ENCODE measurements at places on chromosomes 4 and X. TPM values are rescaled to one million over a fixed set of nuclear protein-coding genes. Genes with fewer than 3 reads are reported as not detected.

- no peaks in the 10 kb centered on the region for H3K36me3 ChIP-seq
- no peak overlapping the region for H3K27ac ChIP-seq
- H3K4me1 ChIP-seq, result no peaks in the 10 kb centered on the region
- H3K4me3 ChIP-seq, result no peak overlapping the region
- H3K27me3 ChIP-seq, result no peaks in the 10 kb centered on the region
Observed at GRCh38 chrX:10893366-10893765, 217.8 kb upstream of the HCCS start.

DNA sequence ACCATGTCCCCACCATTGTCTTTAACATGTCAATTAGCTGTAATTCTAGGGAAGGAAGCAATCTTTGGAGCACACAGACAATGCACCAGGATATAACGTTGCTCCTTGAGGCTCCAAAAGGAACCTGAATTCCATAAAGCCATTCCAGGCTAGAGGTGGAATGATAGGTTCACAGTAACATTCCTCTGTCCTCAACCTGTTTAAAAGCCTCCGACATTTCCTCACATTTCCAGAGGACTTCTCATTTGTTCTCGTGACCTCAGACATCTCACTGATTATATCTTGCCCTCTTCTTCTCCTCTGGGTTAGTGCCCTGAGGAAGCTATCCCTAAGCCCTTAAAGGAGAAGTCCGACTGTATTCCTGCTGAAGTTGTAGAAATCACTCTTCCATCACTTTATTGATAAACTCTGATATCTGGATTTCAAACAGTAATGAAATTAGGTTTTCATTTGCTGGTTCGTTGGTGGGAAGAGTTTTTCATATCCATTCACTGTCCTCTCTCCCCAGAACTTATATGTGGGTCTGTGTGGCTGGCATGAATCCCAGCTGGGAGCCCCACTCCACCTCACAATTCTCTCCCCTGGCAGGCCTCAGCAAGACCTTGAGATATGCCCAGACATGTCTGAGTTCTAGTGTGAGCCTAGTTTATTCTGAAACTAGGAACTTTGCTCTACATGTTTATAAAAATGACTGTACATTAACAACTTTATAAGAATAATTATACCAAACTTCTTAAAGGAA, 44.2 kb upstream of the PRSS12 start:
- H3K27ac ChIP-seq, result no peak overlapping the region
- no peak for DNase-seq
- no peaks in the 10 kb centered on the region for H3K36me3 ChIP-seq
- peaks cover 9% of the 10 kb centered on the region for H3K27me3 ChIP-seq

DNA sequence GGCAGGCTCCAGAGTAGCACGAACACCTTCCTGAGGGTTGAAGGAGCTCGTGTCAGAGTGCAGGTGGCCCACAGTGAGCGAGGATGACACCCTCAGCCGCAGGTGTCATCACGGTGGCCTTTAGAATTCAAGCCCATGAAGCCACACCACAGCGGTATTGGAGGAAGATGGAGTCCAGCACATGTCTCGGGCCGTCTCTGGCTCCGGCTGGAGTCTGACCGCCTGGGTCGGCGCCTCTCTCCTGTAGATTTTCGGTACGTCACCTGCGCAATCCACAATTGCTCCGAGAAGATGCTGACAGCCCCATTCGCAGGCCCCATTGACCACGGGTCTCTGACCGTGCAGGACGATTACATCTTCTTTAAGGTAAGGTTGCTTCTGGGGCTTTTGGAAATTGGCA, 229.4 kb upstream of the PSAPL1 start:
- DNase-seq, result no peak
- no peaks in the 10 kb centered on the region for H3K27me3 ChIP-seq
- H3K4me1 ChIP-seq, result no peaks in the 10 kb centered on the region
- H3K4me3 ChIP-seq, result no peak overlapping the region
- H3K27ac ChIP-seq, result no peak overlapping the region
- H3K36me3 ChIP-seq, result no peaks in the 10 kb centered on the region

- no peak for DNase-seq
- no peak overlapping the region for H3K4me3 ChIP-seq
- H3K27me3 ChIP-seq, result no peaks in the 10 kb centered on the region
- no peaks in the 10 kb centered on the region for H3K4me1 ChIP-seq
- H3K36me3 ChIP-seq, result no peaks in the 10 kb centered on the region
Observed at GRCh38 chr4:57191523-57192034, 81.4 kb upstream of the IGFBP7 start.

The OTC gene
- not detected for total RNA-seq

DNA sequence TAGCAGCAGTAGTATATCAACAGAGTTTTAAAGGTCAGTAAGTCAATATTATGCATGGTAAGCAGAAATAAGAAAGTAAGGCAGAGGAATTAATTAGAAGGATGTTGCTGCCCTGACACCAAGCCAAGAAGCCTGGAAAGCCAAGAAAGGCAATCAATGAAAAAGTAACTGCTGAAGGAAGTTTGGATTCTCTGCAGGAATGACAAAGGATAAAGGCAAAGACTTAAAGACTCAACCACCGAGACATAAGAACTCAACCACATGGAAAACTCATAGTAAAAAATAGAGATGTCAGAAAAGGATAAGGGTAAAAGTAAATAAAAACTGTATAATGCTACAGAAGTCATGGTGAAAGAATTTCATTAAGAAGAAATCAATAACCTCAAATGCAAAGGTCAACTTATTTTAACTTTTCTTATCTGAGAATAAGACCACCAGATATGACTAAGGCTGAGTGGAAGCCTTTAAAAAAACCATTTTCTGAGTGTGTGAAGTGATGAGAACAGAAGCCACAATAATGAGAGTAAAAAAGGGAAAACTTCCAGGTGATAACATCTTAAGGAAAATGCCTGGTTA, 55.2 kb downstream of the NEK1 start:
- H3K27me3 ChIP-seq, result no peaks in the 10 kb centered on the region
- no peak overlapping the region for H3K4me3 ChIP-seq
- no peak overlapping the region for H3K27ac ChIP-seq
- no peak for DNase-seq
- H3K4me1 ChIP-seq, result no peaks in the 10 kb centered on the region
- peaks cover 35% of the 10 kb centered on the region for H3K36me3 ChIP-seq

The EDA gene
- total RNA-seq, result 2.4 TPM

DNA sequence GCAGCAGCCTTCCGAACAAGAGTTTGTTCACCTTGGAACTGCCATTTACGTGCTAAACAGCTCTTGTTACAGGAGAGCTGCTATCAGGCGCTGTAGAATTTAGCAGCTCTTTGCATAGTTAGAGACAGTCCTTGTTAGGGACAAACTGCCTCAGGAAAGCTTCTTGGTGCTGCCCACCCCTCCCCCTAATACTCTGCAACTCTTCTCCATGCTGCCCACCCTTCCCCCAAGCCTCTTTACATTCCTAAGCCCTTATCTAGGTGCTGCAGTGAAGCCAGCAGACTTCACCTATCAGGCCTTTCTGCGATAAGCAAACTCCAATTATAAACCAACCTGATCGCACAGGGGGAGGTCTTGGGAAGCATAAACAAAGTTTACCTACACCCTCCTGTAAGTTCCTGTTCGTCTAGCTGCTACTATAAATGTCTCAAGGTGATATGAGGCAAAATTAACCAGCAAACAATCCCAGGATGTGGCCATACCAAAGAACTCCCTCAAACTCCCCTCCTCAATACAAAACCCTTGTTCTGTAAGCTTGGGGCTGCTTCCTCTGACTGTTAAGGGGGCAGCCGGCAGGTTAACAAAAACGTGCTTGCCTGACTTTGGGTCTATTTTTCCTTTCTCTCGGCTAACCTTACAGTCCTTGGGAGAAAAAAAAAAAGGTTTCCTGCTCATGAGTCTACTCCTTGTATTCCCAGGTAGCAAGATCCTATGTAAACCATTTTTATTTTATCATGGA, 74.0 kb upstream of the GC start:
- DNase-seq, result no peak
- no peak overlapping the region for H3K27ac ChIP-seq
- no peaks in the 10 kb centered on the region for H3K36me3 ChIP-seq
- H3K4me3 ChIP-seq, result no peak overlapping the region

DNA sequence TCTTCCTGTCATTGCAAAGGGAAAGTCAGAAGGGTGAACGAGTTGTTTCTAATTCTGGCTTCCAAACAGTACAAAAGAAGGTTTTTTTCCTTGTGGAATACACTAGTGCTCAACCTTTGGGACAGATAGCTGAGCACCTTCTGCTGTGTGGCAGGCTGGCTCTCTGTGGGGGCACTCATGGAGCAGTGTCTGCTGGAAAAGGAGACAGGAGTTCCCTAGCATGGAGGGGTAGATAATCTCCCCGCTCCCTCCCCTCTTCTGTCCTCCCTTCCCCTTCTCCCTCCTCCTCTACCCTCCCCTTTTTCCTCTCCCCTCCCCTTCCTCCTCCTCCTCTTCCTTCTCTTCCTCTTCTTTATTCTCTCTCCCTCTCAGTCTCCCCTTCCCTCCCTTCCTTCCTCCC, 62.4 kb upstream of the MTM1 start:
- no peak overlapping the region for H3K27ac ChIP-seq
- no peaks in the 10 kb centered on the region for H3K4me1 ChIP-seq
- no peaks in the 10 kb centered on the region for H3K27me3 ChIP-seq

DNA sequence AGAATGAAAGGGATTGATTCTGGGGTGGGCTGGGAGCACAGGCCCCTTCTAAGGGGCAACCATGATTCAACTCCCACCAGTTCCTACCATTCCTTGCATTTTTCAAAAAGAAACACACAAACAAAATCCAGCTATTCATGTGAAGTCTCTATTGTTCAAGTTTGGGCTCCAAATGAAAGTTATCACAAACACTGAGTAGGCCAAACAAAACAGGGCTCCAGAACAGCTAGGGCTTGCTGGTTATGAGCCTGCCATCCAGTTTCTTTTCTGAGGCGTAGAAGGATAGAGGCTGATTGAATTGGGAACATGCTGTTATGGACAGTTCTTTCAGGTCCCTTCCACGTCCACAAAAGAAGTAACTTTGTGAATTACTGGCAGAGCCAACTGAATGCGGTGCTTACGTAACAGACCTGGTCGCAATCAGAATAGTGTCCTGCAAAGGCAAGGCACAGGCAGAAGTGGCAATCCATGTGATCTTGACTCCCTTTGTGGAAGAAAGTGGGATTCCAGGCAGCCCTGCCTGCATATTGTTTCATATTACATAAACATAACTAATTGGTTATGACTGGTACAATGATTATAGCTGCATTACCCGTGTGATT, 244.5 kb downstream of the SCFD2 start:
- peaks cover 4% of the 10 kb centered on the region for H3K4me1 ChIP-seq
- no peak for DNase-seq
- H3K4me3 ChIP-seq, result no peak overlapping the region
- no peak overlapping the region for H3K27ac ChIP-seq
- H3K27me3 ChIP-seq, result no peaks in the 10 kb centered on the region

GRCh38 chr4:42786350-42787078, 106.0 kb upstream of the GRXCR1 start:
- H3K4me3 ChIP-seq, result no peak overlapping the region
- H3K4me1 ChIP-seq, result no peaks in the 10 kb centered on the region
- H3K27ac ChIP-seq, result no peak overlapping the region
- H3K36me3 ChIP-seq, result no peaks in the 10 kb centered on the region

GRCh38 chr4:147586637-147587036, 30.6 kb upstream of the TMEM184C start:
- H3K4me1 ChIP-seq, result no peaks in the 10 kb centered on the region
- DNase-seq, result no peak
- no peak overlapping the region for H3K27ac ChIP-seq
- no peaks in the 10 kb centered on the region for H3K36me3 ChIP-seq
- no peak overlapping the region for H3K4me3 ChIP-seq

DNA sequence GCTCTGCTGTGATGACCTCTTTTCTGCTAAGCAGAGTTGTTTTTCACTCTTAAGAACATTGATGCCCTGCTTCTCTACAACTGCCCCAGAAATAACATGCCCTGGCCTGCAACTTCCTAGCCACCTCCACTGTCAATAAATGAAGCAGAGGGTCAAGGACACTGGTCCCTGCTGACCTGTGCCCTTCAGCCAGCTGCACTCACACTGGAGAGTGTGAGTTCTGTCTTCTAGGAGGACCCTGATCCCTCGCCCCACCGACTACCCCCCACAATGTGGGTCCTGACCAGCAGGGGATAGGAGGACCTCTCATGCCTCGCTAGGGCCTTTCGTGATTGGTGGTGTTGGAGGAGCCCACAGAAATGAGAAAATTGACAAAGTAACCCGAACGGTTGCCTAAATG, 408.1 kb upstream of the GALNT7 start:
- no peaks in the 10 kb centered on the region for H3K27me3 ChIP-seq
- H3K27ac ChIP-seq, result no peak overlapping the region
- DNase-seq, result no peak
- H3K4me1 ChIP-seq, result no peaks in the 10 kb centered on the region

The TMEM156 gene
- total RNA-seq, result 14.2 TPM

GRCh38 chrX:133939655-133940302, 45.6 kb downstream of the GPC3 start:
- no peaks in the 10 kb centered on the region for H3K36me3 ChIP-seq
- no peak overlapping the region for H3K27ac ChIP-seq
- H3K27me3 ChIP-seq, result no peaks in the 10 kb centered on the region
- DNase-seq, result no peak
- H3K4me3 ChIP-seq, result no peak overlapping the region

DNA sequence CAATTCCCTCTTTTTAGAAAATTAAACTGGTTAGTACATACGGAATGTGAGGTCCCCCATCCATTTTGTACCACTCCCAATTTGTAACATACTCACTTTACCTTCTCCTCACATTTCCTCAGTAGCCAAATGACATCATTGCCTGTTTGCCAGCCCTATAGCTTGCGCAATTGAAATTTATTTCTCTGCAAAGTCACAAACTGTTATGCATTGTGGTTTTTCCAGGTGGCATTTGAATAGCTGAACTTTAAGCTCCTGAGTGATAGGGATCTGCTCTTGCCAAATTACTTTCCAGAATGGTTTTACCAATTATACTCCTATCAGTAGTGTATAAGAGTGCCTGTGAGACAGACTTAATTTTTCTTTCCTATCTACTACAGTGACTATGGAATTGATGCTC, 7.7 kb downstream of the COL4A5 start:
- no peaks in the 10 kb centered on the region for H3K4me1 ChIP-seq
- no peaks in the 10 kb centered on the region for H3K36me3 ChIP-seq
- no peak overlapping the region for H3K27ac ChIP-seq
- H3K4me3 ChIP-seq, result no peak overlapping the region
- no peaks in the 10 kb centered on the region for H3K27me3 ChIP-seq
- no peak for DNase-seq

DNA sequence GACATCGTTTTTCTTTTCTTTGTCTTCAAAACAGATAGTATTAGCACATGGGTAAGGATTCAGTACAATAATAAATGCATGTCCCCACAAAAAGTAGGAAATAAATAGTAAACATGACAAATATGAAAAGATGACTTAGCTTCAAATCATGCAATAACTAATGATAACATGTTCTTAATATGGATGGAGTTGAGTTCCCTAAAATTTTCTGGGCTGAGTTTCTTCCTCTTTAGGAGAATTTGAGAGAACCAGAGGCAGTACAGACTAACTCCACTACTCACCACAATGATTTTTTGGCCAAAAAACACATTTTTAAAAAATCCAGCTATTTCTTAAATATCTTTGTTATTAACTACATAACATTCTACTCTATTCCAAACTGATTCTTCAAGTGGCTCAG, 432.3 kb upstream of the HS3ST1 start:
- no peak for DNase-seq
- no peaks in the 10 kb centered on the region for H3K4me1 ChIP-seq
- no peaks in the 10 kb centered on the region for H3K27me3 ChIP-seq
- H3K4me3 ChIP-seq, result no peak overlapping the region
- H3K36me3 ChIP-seq, result no peaks in the 10 kb centered on the region

The CSAG3 gene
- total RNA-seq, result not detected

The NRK gene
- total RNA-seq, result not detected

The SPANXN4 gene
- total RNA-seq, result not detected
